ENCODE measurements at places on chromosomes 4 and X. TPM values are rescaled to one million over a fixed set of nuclear protein-coding genes. Genes with fewer than 3 reads are reported as not detected.

LEF1 gene
- 0.16 TPM for total RNA-seq

CLOCK gene
- 14.7 TPM for total RNA-seq

ARHGAP36 gene
- not detected for total RNA-seq

VSIG1 gene
- 1.0 TPM for total RNA-seq

NPNT gene
- total RNA-seq = 0.32 TPM

MEPE gene
- not detected for total RNA-seq

DCAF16 gene
- 21.3 TPM for total RNA-seq

SNCA gene
- total RNA-seq = 49.5 TPM

MGAT4D gene
- total RNA-seq = not detected

HNRNPD gene
- total RNA-seq = 35.3 TPM

TIGD2 gene
- 2.6 TPM for total RNA-seq

DRP2 gene
- 0.06 TPM for total RNA-seq

PAGE1 gene
- total RNA-seq = not detected

LYAR gene
- 20.5 TPM for total RNA-seq

ANKRD37 gene
- total RNA-seq = 1.9 TPM

MCF2 gene
- under 0.01 TPM for total RNA-seq
